ENCODE measurements at places on chromosomes 6 and 20. TPM values are rescaled to one million over a fixed set of nuclear protein-coding genes. Genes with fewer than 3 reads are reported as not detected.

Gene PI16
- total RNA-seq = 0.24 TPM

Gene OXT
- total RNA-seq = 1.8 TPM

Gene CTCFL
- not detected for total RNA-seq

- no peak for DNase-seq
Observed at GRCh38 chr6:41790045-41790444, 2.6 kb downstream of the TOMM6 start.

DNA sequence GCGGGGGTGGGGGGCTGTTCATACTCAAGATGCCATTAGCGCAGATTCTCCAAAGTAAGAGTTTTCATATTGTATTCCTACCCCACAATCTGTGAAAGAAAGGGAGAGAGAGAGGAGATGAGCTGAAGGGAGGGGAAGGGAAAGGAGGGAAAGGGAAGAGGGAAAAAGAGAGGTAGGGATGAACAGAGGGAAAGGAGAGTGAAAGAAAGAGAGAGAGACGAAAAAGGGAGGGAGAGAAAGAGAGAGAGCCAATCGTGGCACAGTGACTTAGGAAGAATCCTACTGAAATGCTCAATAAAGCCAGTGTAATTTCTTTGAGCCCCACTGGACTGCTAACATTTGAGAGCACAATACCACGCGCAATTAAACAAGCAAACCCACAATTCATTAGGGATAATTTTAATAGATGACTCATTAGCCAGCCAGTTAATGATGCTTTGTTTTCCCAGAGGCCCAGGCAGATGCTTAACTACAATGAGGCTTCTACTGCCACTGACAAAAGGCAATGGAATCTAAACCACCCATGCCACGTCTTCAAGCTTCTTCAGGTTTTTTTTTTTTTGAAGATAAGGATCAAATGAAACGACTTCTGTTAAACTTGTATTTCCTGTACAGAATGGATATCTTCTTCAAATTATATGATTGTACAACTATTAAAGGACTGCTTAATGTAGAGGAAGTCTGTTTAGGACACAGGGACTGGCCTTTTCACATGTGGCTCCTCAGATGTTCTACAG, 306.8 kb downstream of the FOXC1 start:
- no peak for DNase-seq

DNA sequence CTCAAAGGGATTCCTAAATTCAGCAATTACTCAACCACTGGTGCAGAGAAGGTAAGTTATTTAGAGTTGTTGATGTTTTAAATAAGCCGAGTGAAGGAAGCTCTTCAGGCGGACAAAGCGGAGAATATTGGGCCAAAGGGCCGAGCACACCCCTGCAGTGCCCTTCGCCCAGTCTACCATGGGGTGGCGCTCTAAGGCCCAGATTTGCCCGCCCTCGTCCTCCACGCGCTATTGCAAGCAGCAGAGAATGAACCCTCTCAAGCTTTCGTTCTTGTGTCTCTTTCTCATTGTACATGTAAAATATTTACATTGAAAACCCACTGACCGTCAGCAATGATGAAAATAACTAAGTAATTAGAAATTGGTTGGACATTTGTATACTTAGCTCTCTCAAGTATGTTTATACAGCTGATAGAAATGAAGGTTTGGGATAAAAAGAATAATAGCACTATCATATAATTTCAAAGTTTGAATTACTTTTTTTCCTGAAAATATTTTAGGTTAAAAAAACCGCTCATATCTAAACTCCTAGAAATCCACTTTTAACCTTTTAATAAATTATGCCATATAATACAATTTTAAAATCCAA, 195.0 kb upstream of the CEP162 start:
- DNase-seq = no peak
